ENCODE measurements at places on chromosomes 1 and 21.

DNA sequence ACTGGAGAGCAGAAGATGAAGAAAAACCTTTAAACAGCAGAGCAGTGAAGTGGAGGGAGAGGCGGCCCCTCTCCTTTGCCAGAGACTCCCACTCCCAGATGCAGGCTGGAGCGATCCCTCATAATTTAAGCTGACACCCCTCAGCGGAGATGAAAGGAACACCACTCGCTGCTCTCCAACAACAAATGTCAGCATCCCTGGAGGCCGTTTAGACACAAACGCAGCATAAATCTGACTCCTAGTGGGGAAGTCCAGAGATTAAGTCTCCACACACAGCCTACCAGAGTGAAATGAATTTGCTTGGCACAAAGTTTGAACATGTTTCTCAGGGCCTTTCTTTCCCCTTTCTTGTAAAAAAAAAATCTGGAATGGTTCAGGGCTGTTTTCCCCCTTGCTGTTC lies 137.8 kb downstream of the LMX1A start:
- DNase-seq, result no peak

DNA sequence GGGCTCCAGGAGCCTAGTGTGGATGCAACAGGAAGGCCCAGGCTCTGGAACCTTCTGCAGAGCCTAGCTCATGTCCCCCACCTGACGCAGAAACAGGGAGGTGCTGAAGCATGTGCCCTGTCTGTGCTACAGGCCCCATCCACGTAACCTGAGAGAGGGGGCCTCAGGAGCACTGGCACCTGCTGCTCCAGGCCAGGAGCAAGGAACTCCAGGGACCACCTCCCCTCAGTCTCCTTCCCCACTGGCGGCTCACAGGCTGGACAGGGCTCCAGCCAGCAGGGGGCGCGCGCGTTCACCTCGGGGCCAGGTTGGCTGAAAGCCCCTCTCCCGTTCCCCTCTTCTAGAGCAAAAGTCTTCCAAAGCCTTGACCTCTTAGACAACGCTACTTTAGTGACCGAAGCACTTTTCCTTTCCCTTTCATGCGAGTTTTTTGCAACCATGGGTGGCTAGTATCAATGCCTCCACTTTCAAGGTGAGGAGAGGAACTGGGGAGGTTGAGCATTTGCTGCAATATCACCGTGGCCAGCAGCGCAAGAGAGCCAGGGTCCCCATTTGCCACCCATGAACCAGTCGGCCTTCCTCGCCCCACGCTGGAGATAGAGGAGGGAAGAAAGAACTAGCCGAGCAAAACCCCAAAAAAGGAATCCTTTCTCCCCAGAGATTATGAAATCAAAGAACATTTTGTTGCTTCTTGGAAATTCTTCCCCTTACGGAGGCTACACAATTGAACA lies 52.4 kb upstream of the GPR157 start:
- peak; percentile 68 for DNase-seq

GRCh38 chr1:13892671-13893325 lies 192.8 kb downstream of the PRDM2 start:
- DNase-seq, result no peak

GRCh38 chr1:9031484-9032259 lies 5.4 kb upstream of the SLC2A7 start:
- no peak for DNase-seq

GRCh38 chr1:156012051-156012817 lies 8.5 kb downstream of the SSR2 start:
- no peak for DNase-seq

DNA sequence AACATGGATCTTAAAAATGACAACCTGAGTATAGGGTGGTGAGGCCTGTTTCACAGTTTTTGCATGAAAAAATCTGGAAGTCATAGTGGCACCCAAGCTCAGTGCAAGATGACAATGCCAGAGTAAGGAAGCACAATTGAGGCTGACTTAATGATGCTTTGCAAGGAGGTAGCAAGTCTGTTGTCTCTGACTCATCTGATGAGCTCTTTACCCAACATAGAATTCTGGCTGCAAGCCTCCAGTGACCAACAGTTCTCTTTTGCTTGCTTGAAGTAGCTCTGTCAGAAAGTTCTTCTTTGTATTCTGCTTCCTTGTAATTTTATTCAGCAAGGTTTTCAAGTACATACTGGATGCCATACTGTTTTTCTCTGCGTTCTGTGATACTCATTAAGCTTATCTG lies 117.1 kb downstream of the FOXD2 start:
- DNase-seq, result no peak

GRCh38 chr21:33762803-33763581 lies 120.7 kb downstream of the ITSN1 start:
- DNase-seq, result no peak

DNA sequence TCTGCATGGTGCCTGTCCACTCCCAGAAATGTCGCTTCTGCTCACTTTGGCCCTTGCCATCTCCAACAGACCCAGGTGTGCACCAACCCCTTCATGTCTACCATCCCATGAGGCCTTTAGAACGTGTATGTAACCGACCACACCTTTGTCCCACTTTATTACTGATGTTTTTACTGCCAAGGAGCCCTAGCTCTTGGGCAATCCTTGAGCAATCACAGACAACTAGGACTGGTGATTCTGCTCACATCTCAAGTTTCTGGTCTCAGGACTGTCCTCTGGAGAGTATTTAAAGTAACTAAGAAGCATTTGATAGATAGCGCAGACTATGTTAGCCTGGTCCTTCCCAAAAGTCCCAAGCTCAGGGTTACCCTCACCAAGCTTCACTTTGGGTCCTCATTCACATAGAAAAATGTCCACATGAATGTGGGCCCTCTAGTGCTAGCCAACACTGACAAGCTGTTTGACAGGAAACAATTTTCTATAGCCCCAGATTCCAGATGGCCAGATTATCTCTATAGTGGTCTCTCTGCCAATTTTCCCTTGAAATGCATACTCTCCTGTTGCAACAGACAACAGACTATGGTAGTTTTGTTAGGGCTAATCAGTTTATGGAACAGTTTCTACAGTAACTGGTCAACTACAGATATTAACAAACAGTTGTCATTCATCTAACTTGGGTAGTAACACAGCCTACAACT lies 6.9 kb upstream of the TMEM81 start:
- DNase-seq, result no peak

DNA sequence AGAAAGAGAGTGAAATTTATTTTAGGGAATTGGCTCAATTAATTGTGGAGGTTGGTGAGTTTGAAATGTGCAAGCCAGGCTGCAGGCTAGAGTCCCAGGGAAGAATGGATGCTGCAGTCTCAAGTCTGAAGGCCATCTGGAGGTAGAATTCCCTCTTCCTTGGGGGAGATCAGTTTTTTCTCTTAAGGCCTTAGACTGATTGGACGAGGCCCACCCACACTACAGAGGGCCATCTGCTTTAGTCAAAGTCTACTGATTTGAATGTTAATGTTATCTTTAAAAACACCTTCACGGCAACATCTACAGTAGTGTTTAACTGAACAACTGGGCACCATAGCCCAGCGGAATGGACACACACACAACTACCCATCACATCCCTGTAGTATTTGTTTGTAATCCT lies 245.9 kb upstream of the IRF2BP2 start:
- no peak for DNase-seq

DNA sequence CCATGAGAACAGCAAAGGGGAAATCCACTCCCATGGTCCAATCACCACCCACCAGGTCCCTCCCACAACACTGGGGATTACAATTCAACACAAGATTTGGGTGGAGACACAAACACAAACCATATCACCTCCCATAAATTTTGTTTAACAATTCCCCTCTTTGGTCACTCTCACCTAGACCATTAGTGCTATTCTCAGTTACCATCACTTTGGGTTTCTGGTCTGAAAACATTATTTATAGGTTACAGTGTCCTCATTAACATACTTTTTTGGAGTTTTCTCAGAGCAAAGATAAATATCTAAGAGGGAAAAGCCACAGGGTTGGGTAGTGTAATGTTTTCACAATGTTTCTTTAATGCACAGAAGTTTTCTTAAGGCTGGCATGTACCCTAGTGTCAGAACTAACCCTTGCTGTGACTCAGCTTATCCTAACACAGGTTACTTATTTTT lies 47.7 kb upstream of the DNAH14 start:
- DNase-seq, result no peak

GRCh38 chr21:45590726-45591618 lies 48.7 kb upstream of the SLC19A1 start:
- peak; percentile 51 for DNase-seq

GRCh38 chr1:194068446-194069167 lies 882.2 kb upstream of the B3GALT2 start:
- DNase-seq, result no peak

DNA sequence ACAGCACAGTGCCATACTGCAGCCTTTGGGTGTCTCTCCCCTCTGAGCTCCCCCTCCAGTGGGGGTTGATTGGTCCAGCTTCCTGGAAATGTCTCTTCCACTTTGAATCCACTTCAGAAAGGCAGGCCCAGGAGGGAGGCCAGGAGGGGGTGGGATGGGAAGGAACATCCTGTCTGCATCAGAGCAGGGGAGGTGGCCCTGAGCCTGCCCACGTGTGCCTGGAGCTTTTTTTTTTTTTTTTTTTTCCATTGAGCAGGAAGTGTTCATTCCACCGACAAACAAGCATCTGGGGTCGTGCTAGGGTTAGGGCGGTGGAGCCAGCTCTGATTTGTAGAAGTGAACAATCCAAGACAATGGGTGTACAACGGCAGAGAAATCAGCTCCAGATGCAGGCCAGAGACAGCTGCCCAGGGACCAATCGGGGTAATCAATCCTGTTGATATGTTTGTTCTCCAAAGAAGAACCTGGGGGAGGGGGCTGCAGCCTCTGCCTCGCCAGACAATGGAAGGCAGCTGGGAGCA lies 93.3 kb downstream of the SSBP3 start:
- no peak for DNase-seq

DNA sequence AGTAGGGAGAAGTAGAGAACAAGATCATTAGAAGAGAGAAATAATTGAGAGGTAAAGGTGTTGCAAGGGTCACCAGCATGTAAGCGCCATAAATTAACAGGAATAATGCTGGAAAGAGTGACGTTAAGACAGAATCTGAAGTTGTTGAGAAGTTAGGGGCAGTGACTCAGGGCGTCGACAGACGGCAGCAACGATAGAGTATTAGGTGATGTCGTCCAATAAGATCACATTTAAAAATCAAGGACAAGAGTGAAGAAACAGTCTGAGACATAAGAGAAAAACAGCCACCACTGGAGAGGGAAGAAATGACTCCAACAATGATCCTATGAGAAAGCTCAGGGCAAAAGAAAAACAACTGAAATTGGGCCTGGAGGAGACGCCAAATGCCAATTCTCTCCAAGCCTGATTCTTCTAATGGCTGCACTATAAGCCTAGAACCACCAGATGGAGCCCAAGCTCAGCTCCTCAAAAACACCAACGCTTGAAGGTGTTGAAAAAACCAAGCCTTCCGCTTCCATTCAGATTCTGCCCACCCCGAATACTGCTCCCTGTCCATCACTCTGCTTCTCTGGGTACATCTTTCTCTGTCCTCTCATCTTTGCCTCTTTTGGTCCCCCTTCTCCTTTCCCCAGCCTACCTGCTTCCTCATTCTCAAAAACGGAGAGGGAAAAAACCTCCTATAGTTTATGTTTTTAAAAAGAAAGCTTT lies 70.0 kb downstream of the LUZP1 start:
- DNase-seq, result peak; percentile 20

DNA sequence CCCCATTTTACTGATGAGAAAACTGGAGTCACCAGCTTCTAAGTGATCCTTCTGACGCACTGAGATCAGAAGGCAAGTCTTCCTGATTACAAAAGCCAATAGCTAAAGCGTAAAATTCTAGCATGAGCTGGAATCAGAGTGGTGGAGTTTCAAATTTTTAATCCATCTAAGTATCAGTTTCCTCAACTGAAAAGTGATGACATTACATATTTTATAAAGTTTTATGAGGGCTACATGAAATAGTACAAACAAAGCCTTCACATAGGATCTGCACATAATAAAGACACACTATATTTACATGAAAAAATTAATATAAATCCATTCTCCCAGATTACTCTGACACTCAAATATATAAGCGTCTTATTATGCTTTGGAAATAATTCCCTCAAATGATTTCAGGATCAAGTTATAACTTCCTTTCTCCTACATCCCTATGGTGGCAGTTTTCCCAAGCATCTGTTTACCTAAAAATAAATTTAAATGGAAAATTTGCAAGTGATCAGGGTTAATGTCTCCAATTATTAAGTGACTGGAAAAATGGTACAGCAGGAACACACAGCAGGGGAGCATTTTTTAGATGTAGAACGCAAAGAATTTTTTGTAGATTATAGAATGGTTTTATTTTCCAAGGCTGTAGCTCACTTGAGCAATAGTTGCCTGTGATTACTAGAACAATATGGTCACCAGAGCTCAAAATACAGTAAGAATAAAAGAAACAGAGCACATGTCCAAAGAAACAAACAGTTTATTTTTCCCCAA lies 490.4 kb upstream of the C1orf87 start:
- DNase-seq, result no peak

- no peak for DNase-seq
Measured at GRCh38 chr1:35915693-35916092, 15.2 kb upstream of the AGO3 start.

DNA sequence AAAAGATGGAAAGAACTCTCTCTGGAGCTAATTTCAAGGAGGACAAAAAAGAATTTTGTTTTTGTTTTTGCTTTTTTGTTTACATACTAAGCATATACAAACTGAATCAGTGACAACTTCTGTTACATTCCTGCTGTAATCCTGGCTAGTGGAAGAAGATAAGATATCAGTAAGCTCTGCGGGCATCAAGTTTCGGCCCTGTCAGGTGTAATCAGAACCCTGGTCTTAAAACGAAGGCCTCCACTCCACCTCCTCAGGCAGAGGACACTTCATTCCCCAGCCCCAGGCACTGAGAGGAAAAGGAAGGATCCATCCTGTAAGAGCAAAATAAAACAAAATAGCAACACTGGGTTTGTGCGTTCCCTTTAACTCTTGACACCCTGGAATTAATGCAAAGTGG lies 88.9 kb upstream of the ARHGAP29 start:
- no peak for DNase-seq

- DNase-seq, result no peak
Measured at GRCh38 chr21:32867597-32867996, 96.0 kb upstream of the PAXBP1 start.

DNA sequence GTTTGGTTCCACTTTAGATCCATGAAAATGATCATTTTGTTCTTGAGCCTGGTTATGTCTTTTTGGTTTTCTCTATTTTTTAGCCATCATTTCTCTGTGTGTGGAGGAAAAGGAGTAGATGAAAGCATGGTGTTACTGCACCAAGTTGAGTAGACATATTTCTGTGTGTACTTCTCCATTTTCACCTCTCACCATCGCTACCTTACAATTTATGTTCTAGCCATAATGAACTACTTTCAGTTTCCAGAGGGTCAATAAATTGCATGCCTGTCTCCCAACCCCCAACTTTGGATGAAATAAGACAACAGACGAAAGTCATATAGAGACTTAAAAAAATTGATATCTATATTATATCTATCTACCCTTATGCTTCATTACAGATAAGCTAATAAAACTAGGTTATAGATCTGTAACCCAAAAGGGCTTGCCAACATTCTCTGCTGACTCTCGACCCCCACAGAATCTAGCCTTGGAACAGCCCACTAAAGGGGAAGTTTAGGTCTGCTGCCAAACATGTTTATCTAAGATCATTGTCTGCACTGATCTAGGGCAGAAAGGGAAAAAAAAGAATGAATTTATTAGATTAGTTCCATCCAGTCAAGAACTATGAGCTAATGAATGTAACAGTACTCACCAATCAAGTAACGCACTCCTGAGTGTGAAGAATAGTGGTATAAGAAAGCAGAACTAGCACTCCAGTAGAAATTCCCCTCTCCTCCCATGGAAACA lies 7.5 kb upstream of the MAN1A2 start:
- no peak for DNase-seq

GRCh38 chr1:12132078-12132477 lies 34.7 kb upstream of the TNFRSF1B start:
- no peak for DNase-seq

- no peak for DNase-seq
Measured at GRCh38 chr1:225980005-225980836, 18.9 kb downstream of the SDE2 start.

All from stimulated activated CD8-positive, alpha-beta memory T cell treated with anti-CD3 and anti-CD28 coated beads, Interleukin-2, amount 100 ng/mL, for 48 hours (primary cell).